Activated CD8-positive, alpha-beta T cell treated with anti-CD3 and anti-CD28 coated beads, Interleukin-2, amount 10 ng/mL, durations not matched to agents 7 days and 5 days (primary cell): ENCODE measurements at places on chromosomes 3 and 15. TPM values are rescaled to one million over a fixed set of nuclear protein-coding genes. Genes with fewer than 3 reads are reported as not detected.

GRCh38 chr15:43469867-43470266 lies 23.1 kb downstream of the TP53BP1 start:
- H3K27ac ChIP-seq = no peak overlapping the region
- no peaks in the 10 kb centered on the region for H3K27me3 ChIP-seq
- H3K4me3 ChIP-seq = no peak overlapping the region
- H3K36me3 ChIP-seq = peaks cover 15% of the 10 kb centered on the region

CD80 gene
- 19.1 TPM for total RNA-seq

DNA sequence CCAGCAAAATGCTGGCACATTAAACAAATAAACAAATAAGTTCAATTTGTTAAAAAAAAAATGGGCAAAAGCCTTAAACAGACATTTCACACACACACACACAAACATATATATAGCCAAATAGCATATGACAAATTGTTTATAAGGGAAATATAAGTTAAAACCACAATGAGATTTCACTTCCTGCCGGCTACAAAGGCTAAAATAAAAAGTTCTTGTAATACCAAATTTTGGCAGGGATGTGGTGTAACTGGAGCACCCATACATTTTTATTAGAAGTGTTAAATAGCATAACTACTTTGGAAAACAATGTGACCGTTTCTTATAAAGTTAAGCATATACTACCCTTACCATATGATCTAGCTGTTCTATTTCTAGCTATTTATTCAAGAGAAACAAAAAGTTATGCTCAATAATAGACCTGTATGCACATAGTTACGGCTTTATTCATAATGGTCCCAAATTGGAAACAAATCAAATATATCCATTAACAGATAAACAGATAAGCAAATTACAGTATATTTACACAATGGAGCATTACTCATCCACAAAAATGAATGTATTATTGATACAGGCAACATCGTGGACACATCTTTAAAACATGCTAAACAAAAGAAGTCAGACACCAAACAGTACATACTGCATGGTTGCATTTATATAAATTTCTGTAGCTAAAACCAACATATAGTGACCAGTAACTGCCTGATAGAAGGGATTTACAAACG lies 93.9 kb downstream of the EOMES start:
- no peak for DNase-seq
- no peaks in the 10 kb centered on the region for H3K27me3 ChIP-seq
- H3K4me1 ChIP-seq = peaks cover 62% of the 10 kb centered on the region
- H3K27ac ChIP-seq = no peak overlapping the region

DNA sequence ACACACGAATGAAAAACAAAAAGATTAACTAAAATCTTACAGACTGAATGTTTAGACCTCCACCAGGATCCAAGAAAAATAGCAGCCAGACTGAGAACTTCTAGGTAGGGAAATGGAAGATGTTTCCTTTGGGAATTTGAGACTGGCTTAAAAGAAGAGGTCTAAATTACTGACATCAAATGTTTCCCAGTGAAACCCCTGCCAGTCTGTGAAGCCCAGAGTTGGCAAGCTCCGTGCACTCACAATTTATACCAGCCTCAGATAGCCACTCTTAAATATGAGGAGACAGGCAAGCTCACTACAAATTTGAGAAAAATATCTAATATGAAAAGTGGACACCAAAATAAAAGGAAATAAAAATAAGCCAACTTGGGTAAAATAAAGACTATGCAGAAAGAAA lies 700.5 kb upstream of the ZNF385D start:
- no peak overlapping the region for H3K4me3 ChIP-seq
- no peak overlapping the region for H3K27ac ChIP-seq
- H3K36me3 ChIP-seq = no peaks in the 10 kb centered on the region
- DNase-seq = no peak
- H3K27me3 ChIP-seq = no peaks in the 10 kb centered on the region
- no peaks in the 10 kb centered on the region for H3K4me1 ChIP-seq

DNA sequence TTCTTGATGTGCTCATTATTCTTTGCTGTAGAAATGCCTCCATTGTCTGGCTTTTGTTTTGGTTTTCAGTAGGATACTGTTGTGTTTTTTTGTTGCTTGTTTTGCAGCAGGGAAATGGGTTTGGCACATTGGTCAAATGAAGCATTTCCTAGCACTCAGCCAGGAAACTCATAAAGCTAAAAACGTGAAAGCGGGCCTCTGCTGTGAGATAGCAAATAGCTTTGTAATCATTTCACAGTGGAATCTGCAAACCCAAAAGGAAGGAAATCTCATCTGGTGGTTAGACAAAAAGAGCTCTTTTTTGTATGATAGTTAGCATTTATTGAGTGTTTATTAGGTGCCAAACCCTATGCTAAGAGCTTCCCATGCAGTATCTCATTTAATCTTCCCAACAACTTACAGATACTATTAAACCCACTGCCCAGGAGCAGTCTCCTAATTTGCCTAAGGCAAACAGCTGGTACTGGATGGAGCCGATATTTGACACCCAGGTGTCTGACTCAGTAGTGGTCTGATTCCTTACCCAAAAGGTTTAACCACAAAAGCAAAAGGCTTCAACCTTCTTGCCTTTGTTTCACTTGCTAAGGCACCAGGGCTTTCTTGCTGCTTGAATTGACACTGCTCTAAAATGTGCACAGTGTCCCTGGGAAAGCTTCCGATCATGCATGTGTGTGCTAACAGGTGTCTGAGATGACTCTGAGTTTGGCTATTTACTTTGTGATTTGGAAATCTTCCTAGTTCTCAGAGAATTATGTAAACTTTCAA lies 527.9 kb upstream of the MDFIC2 start:
- no peaks in the 10 kb centered on the region for H3K36me3 ChIP-seq
- no peak overlapping the region for H3K4me3 ChIP-seq
- no peak for DNase-seq
- peaks cover 12% of the 10 kb centered on the region for H3K4me1 ChIP-seq
- H3K27me3 ChIP-seq = peaks cover 9% of the 10 kb centered on the region
- H3K27ac ChIP-seq = no peak overlapping the region

- DNase-seq = no peak
- H3K4me3 ChIP-seq = peak overlapping the region; percentile 81
- H3K4me1 ChIP-seq = peaks cover 53% of the 10 kb centered on the region
- H3K36me3 ChIP-seq = peaks cover 8% of the 10 kb centered on the region
- H3K27me3 ChIP-seq = no peaks in the 10 kb centered on the region
Observed at GRCh38 chr15:92811148-92811913, 88.8 kb upstream of the CHD2 start.

- no peaks in the 10 kb centered on the region for H3K27me3 ChIP-seq
- no peaks in the 10 kb centered on the region for H3K4me1 ChIP-seq
- H3K27ac ChIP-seq = no peak overlapping the region
- DNase-seq = no peak
- H3K36me3 ChIP-seq = no peaks in the 10 kb centered on the region
Observed at GRCh38 chr3:178732824-178733223, 196.6 kb downstream of the KCNMB2 start.

GRCh38 chr15:100769043-100769974 lies 110.3 kb upstream of the ALDH1A3 start:
- peaks cover 4% of the 10 kb centered on the region for H3K27me3 ChIP-seq
- H3K36me3 ChIP-seq = no peaks in the 10 kb centered on the region
- H3K4me3 ChIP-seq = no peak overlapping the region

DNA sequence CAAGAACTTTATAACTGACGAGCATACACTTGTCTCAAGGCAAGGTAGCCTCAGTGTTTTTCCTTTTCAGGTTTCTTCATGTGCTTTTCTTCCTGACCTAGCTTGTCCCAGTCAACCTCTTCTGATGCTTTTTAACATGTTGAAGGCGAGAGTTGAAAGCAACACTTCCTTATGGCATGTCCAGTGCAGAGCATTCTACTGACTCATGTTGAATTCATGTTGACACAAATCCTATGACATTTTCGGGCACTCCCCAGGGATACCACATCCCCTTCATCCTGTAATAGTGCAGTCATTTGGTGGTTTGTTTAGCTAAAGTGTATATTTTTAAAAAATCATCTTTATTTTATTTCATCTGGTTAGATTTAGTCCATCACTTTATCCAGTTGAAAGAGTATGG lies 75.9 kb upstream of the CBLB start:
- DNase-seq = no peak
- H3K27me3 ChIP-seq = no peaks in the 10 kb centered on the region
- no peaks in the 10 kb centered on the region for H3K36me3 ChIP-seq
- no peaks in the 10 kb centered on the region for H3K4me1 ChIP-seq
- no peak overlapping the region for H3K4me3 ChIP-seq

GRCh38 chr3:72538070-72538745 lies 310.0 kb downstream of the SHQ1 start:
- H3K27ac ChIP-seq = no peak overlapping the region
- H3K4me1 ChIP-seq = no peaks in the 10 kb centered on the region
- no peaks in the 10 kb centered on the region for H3K36me3 ChIP-seq
- no peak for DNase-seq

DNA sequence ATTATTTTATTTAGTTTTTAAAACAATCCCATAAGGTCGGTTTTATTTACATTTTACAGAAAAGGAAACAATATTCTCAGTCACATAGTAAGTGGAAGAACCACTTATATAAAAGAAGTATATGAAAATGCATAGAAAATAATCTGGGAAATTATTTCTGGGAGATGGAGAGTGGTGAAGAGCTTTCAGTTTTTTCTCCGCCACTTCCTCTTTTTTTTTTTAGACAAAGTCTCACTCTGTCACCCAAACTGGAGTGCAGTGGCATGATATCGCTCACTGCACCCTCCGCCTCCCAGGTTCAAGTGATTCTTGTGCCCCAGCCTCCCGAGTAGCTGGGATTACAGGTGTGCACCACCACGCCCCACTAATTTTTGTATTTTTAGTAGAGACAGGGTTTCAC lies 21.2 kb downstream of the RAD51 start:
- H3K27ac ChIP-seq = no peak overlapping the region
- H3K4me3 ChIP-seq = no peak overlapping the region
- H3K27me3 ChIP-seq = no peaks in the 10 kb centered on the region
- H3K4me1 ChIP-seq = no peaks in the 10 kb centered on the region
- DNase-seq = no peak

SLC38A3 gene
- total RNA-seq = not detected

ADAMTS17 gene
- 6.0 TPM for total RNA-seq

SPATA12 gene
- total RNA-seq = not detected

DNA sequence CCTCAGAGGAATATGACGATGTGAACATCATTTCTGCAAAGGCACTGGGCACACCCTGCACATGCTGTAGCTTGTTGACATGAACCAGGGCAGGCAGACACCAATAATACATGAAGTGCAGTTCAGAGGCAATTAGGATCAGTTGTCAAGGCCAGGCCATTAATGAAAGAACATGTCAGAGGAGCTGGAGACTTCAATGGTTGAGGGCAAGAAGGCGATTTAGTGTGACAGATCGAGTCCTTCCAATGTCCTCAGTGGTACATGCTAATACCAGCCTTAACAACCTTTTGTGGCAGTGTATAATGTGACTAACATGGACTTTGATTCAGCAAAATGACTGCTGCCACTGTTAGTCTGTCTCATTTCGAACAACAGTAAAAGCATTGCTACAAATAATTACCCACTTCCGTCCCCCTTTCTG lies 205.2 kb upstream of the NANOGP8 start:
- no peak overlapping the region for H3K27ac ChIP-seq
- no peak for DNase-seq
- no peaks in the 10 kb centered on the region for H3K36me3 ChIP-seq

CLDN16 gene
- total RNA-seq = not detected

GRCh38 chr3:172151651-172152649 lies 112.6 kb downstream of the FNDC3B start:
- H3K27ac ChIP-seq = no peak overlapping the region
- no peaks in the 10 kb centered on the region for H3K36me3 ChIP-seq
- no peaks in the 10 kb centered on the region for H3K27me3 ChIP-seq
- no peak overlapping the region for H3K4me3 ChIP-seq

THBS1 gene
- 0.87 TPM for total RNA-seq

GRCh38 chr3:39707314-39707909 lies 102.0 kb upstream of the MYRIP start:
- H3K4me3 ChIP-seq = no peak overlapping the region
- DNase-seq = no peak
- H3K27me3 ChIP-seq = no peaks in the 10 kb centered on the region
- no peaks in the 10 kb centered on the region for H3K4me1 ChIP-seq
- no peaks in the 10 kb centered on the region for H3K36me3 ChIP-seq
